Temporal lobe (tissue), 4 donors: ENCODE measurements at places on chromosomes 5 and 9. TPM values are rescaled to one million over a fixed set of nuclear protein-coding genes. Genes with fewer than 3 reads are reported as not detected.

The SPINK7 gene
- not detected for total RNA-seq

The DNAJA1 gene
- total RNA-seq, result 232 TPM

The MELK gene
- 3.9 TPM for total RNA-seq

The KIF4B gene
- 0.25 TPM for total RNA-seq

The PCDHGB2 gene
- 7.1 TPM for total RNA-seq

The LVRN gene
- 1.5 TPM for total RNA-seq

The SSBP2 gene
- total RNA-seq, result 223 TPM

The CCDC152 gene
- total RNA-seq, result 6.1 TPM

The CTNND2 gene
- total RNA-seq, result 115 TPM

The RNF180 gene
- total RNA-seq, result 48.9 TPM

The IFNA13 gene
- not detected for total RNA-seq

The RNF208 gene
- 1.7 TPM for total RNA-seq

The GZMA gene
- not detected for total RNA-seq

The AFAP1L1 gene
- total RNA-seq, result 5.2 TPM

The F2RL2 gene
- total RNA-seq, result 0.49 TPM

The PPP3R2 gene
- under 0.01 TPM for total RNA-seq

The ADAMTS12 gene
- total RNA-seq, result 2.0 TPM

The TLR4 gene
- 3.9 TPM for total RNA-seq

The SLC6A19 gene
- total RNA-seq, result under 0.01 TPM

The PCA3 gene
- 0.49 TPM for total RNA-seq

The BAAT gene
- total RNA-seq, result under 0.01 TPM

The FUT7 gene
- total RNA-seq, result not detected

The SAPCD2 gene
- total RNA-seq, result 1.5 TPM

The WDR38 gene
- total RNA-seq, result 0.25 TPM

The ITGA1 gene
- total RNA-seq, result 5.2 TPM

The PRLR gene
- 1.5 TPM for total RNA-seq

The ICE1 gene
- total RNA-seq, result 39.3 TPM

The SERF1A gene
- 18.2 TPM for total RNA-seq

The GABRP gene
- under 0.01 TPM for total RNA-seq

The SNCB gene
- 15.7 TPM for total RNA-seq

The KCTD16 gene
- 17.5 TPM for total RNA-seq

The CMBL gene
- 7.6 TPM for total RNA-seq

The SLC4A9 gene
- total RNA-seq, result under 0.01 TPM

The IFNA21 gene
- not detected for total RNA-seq

The PELO gene
- total RNA-seq, result 19.9 TPM

The ORM2 gene
- not detected for total RNA-seq

The ALDH1A1 gene
- 0.98 TPM for total RNA-seq

The SLCO6A1 gene
- total RNA-seq, result 0.25 TPM

The ADAMTSL1 gene
- 15.7 TPM for total RNA-seq

The SYK gene
- 1.2 TPM for total RNA-seq
